ENCODE measurements at places on chromosomes 1 and 21. TPM values are rescaled to one million over a fixed set of nuclear protein-coding genes. Genes with fewer than 3 reads are reported as not detected.

DNA sequence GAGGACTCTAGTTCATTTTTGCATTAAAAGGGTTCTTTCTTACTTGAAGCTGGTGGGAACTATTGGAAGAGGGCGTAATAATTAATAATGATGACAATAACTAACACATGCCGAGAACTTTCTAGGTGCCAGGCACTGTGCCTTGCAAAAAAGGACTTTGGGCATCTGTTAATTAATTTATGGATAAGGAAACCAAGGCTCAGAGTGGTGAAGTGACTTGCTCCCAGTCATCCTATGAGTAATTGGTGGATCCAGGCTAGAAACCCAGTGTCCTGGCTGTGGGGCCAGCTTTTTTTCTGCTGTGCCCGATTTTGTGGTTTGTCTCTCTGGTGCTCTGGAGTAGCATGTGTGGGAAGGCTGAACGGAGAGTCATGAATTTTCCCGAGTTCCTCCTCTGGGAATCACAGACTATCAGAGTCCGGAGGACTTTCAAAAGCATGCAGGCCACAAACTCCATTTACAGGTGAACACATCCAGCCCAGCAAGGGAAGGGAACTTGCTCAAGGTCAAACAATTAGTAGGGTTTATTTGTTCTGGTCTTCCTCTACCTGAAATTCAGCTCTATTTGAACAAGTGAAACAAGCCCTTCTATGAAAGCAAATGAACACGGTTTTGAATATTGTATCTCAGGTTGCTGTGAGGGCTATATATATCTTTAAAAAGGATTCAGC is 23.4 kb downstream of the ROR1 start:
- no peak for DNase-seq

FCRL6 gene
- polyA plus RNA-seq, result not detected

BRDT gene
- not detected for polyA plus RNA-seq

DNA sequence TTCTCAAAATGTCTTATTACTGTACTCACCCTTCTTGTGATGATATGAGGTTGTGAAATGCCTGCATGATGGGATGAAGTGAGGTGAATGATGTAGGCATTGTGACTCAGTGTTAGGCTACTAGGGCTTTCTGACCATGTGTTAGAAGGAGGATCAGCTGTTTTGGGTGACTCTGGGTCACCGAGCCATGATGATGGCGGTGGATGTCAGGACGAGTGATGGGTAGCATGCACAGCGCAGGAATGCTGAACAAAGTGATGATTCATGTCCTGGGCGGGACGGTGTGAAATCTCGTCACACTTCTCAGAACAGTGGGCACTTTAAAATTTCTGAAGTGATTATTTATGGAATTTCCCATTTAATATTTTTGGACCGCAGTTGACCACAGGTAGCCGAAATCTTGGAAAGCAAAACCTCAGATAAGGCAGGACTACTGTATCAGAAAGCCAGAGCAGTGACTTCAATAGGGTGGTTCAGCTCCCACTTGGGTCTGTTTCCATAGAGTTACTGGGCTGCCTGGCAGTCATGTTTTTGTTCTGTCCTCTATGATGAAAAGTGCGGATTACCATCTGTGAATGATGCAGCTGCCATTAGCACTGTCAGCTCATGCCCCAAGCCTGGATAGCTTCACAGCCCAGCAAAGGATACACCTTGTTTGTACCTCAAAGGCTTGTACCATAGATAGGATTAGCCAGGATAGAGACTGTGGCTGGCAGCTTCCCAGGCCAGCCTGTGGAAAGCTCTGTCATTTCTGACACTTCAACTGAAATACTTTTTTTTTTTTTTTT is 26.6 kb downstream of the IL6R start:
- DNase-seq, result peak; percentile 63

- no peak for DNase-seq
These were observed 54.2 kb upstream of the ADAMTS5 start for GRCh38 chr21:27021046-27021445.

RHD gene
- 0.19 TPM for polyA plus RNA-seq

CRYAA gene
- polyA plus RNA-seq, result not detected

DNA sequence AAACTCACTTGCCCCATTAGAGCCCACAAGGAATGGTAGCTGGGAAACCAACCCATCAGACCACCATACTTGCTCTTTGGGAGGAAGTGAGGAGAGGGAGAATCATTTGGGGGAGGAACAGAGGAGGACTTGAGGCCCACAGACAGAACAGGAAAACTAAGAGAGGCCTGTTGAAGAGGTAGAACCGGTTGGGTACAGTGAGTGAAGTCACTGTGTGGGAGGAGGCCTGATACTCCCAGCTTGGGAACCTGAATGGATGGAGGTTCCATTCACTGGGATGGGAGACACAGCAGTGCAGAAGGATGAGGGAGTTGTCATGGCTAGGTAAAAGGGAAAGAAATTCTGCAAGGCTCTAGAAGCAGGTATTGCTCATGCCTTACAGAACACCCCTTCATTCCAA is 63.4 kb upstream of the PSEN2 start:
- no peak for DNase-seq

GRCh38 chr1:222454782-222455181 is 93.1 kb downstream of the HHIPL2 start:
- no peak for DNase-seq

CYP2J2 gene
- polyA plus RNA-seq, result 2.7 TPM

TM2D1 gene
- polyA plus RNA-seq, result 91.3 TPM

LIN9 gene
- polyA plus RNA-seq, result 2.9 TPM

APCS gene
- polyA plus RNA-seq, result 4.0 TPM

- DNase-seq, result peak; percentile 32
These were observed 6.2 kb upstream of the ERO1B start for GRCh38 chr1:236287757-236288619.

PDE9A gene
- 18.2 TPM for polyA plus RNA-seq

GRCh38 chr1:185311589-185312225 is 5.3 kb downstream of the IVNS1ABP start:
- DNase-seq, result no peak

ITLN2 gene
- 3.6 TPM for polyA plus RNA-seq

CYP4A22 gene
- 7.3 TPM for polyA plus RNA-seq

GIPC2 gene
- polyA plus RNA-seq, result 16.9 TPM

RPTN gene
- polyA plus RNA-seq, result not detected

GRCh38 chr1:187646536-187647107 is 817.9 kb downstream of the PLA2G4A start:
- no peak for DNase-seq

DNA sequence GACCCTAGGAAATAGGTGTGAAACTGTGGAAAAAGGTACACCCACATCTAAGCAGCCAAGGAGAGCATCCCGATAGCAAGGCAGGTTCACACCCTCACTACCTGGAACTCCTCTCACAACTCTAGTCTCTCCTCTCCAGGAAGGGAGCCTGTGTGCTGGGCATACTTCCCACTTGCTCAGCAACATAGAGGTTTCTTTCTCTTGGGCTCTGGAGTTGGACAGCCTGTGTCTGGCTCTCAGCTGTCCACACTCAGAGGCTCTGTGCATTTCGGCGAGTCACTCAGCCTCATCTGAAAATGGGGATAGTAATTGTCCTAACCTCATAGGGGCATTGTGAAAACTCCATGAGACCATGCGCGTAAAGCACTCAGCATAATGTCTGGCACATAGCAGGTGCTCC is 29.6 kb upstream of the VWA5B1 start:
- DNase-seq, result no peak

DNA sequence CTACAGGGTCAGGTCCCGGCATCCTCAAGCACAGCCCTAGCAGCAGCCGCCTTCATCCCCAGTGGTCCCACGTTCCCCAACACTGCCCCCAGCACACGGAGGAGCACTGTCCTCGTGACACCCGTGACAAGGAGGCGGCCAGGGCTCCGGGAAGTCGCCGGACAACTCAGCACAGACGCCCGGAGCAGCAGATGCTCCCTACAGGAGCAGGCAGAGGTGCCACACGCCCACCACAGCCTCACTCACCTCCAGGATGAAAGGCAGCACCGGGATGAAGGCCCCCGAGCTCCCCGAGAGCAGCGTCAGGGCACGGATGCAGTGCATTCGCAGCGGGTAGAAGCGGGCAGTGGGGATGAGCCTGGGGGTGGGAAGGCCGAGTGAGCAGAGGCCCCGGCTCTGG is 8.2 kb downstream of the NOC2L start:
- no peak for DNase-seq

DNA sequence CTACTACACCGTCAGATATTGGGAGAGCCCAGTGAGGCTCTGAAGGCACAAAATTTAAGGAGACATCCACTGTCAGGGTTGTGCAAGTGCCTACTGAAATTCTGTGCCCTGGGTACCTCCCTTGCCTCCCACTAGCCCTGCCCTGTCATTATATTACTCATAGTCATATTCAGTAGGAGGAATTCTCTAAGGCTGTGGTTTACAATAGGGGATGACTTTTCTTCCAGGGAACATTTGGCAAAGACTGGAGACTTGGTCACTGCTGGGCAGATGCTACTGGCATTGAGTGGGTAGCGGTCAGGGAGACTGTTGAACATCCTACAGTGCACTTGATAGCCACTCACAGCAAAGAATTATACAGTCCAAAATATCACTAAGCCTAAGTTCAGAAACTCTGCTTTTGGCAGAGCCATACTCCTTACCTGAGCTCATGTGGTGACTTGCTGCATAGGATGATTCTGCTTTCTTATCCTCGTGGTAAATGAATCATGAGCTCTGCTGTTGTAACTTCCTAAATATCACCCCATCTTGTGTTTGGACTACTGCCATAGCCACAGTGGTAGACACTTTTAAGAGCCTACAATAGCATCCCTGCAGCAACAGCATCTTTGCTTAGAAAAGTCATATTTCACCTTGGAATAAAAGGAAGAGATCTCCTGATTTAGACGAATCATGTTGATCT is 563.4 kb upstream of the PLXNA2 start:
- DNase-seq, result no peak
